Glutamatergic neuron (in vitro differentiated cells): ENCODE measurements at places on chromosomes 16 and 17. TPM values are rescaled to one million over a fixed set of nuclear protein-coding genes. Genes with fewer than 3 reads are reported as not detected.
A peak's percentile ranks its signal among the peaks of the same experiment; 100 is the strongest.

DNA sequence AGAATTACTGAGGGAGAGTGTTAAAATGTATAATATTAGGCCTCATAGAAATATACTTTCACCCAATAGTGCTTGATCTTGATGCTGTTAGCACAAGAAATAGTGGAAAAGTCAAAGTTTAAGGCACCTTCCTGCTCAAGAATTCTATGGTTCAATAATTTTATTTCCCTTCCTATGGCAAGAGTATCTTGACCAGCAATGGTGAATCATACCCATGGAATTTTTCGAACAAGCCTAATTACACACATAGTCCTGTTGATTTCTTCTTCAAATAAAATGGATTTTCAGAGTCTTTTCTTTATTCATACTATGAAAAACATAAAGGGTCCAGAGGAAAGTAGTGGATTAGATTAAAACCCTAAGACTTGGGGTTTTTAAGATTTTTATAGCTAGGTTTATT is 810.6 kb downstream of the CDH11 start:
- H3K27me3 ChIP-seq: no peaks in the 10 kb centered on the region
- DNase-seq: no peak
- H3K4me1 ChIP-seq: no peaks in the 10 kb centered on the region
- no peak overlapping the region for H3K27ac ChIP-seq
- peaks cover 4% of the 10 kb centered on the region for H3K36me3 ChIP-seq

DNA sequence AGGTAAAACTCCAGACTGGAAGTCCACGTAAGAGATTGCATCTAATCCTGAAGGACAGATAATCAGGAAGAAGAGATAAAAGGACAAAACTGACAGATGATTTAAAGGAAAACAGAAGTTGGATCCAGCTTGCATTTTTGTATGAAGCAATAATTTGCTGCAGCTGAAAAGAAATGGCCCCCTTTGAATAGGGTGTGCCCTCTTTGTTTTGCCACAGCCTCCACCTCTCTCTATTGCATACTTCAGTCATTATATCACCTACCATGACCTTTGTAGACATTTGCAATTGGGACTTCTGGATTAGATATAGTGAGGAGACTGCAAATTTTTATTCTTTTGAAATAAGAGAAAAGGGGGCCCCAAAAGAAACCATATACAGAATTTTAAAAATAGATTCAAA is 8.1 kb downstream of the NOG start:
- no peak for DNase-seq
- peaks cover 13% of the 10 kb centered on the region for H3K27me3 ChIP-seq

DNA sequence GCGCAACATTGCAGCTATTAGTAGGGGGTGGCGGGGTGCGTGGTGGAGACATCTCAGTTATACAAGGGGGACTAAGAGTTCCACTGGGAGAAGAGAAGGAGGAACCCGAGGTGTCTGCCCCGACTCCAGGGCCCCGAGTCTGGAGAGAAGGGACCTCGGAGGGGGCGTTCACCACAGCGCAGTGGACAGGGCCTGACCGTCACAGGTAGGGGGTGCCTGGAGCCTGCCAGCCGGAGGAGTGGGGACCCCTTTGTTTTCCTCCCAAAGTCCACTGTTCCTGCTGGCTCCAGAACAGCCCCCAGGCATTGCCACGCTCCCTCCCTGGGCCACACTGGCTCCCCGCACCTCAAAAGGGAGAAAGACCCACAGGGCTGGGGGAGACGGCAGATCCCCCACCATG is 175.9 kb upstream of the TNRC6C start:
- H3K4me3 ChIP-seq: no peak overlapping the region
- no peak overlapping the region for H3K27ac ChIP-seq
- peaks cover 24% of the 10 kb centered on the region for H3K27me3 ChIP-seq
- H3K36me3 ChIP-seq: peaks cover 2% of the 10 kb centered on the region

DNA sequence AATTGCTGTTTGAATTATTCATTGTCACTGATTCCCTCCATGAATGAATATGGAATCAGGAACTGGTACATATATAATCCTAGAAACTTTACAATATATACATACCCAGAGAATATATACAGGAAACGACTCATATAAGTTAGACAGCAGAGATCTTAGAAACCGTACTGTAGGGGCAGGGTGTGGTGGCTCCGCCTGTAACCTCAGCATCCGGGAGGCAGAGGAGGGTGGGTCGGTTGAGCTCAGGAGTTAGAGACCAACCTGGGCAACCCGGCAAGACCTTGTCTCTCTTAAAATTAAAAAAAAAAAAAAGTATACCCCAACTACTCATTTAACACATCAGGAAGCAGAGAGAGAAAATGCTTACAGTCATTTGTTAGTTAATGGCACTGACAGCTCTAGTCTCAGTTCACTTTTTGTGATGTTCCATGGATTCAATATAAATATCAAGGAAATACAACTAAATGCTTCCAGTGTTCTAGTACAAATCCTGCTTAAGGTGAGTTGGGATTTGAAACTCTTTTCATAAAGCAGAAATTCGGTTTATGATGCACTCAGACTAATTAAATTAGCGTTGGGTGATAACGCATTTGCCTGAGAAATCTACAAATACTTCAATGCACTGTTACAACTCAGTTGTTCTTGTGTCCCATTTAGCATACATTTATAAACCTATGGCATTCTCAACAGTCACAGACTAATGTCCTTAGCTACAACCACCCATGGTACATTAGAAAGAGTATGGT is 5.6 kb downstream of the GLG1 start:
- no peak overlapping the region for H3K27ac ChIP-seq
- peaks cover 13% of the 10 kb centered on the region for H3K4me1 ChIP-seq
- H3K27me3 ChIP-seq: peaks cover 5% of the 10 kb centered on the region
- DNase-seq: no peak
- H3K4me3 ChIP-seq: no peak overlapping the region

- peak overlapping the region; percentile 82 for H3K4me3 ChIP-seq
- H3K4me1 ChIP-seq: no peaks in the 10 kb centered on the region
- H3K36me3 ChIP-seq: no peaks in the 10 kb centered on the region
- no peak overlapping the region for H3K27ac ChIP-seq
- DNase-seq: peak; percentile 95
Observed at GRCh38 chr17:41647940-41648410, 23.6 kb upstream of the KRT17 start.

DNA sequence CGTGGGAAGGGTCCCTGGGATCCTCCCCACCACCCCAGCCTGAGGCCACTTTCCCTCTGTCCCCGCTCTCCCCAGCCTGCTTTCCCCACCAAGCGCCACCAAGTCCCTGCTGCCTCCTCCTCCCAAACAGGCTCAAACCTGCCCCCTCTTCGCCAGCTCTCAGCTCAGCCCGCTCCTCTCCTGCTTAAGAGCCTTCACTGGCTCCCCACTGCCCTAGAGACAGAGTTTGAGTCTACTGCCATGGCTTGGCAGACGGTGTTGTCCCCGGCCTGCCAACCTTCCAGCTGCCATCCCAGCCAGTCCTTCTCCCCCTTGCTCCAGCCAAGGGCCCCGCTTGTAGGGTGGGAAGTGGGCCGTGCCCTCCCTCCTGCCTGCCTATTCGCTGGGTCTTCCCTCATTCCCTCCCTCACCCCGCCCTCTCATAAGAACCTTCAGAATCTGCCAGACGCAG is 11.1 kb downstream of the IL4R start:
- no peak for DNase-seq
- H3K27ac ChIP-seq: no peak overlapping the region
- peaks cover 2% of the 10 kb centered on the region for H3K27me3 ChIP-seq
- H3K4me3 ChIP-seq: no peak overlapping the region
- peaks cover 4% of the 10 kb centered on the region for H3K4me1 ChIP-seq

- no peak for DNase-seq
- no peaks in the 10 kb centered on the region for H3K4me1 ChIP-seq
- H3K27ac ChIP-seq: no peak overlapping the region
- no peaks in the 10 kb centered on the region for H3K27me3 ChIP-seq
Observed at GRCh38 chr16:1865902-1866690, 5.9 kb downstream of the MEIOB start.

The CMTM2 gene
- total RNA-seq: not detected

The GP1BA gene
- 0.47 TPM for total RNA-seq
